Fibroblast of upper back skin (primary cell): ENCODE measurements at places on chromosomes 2 and 18.

DNA sequence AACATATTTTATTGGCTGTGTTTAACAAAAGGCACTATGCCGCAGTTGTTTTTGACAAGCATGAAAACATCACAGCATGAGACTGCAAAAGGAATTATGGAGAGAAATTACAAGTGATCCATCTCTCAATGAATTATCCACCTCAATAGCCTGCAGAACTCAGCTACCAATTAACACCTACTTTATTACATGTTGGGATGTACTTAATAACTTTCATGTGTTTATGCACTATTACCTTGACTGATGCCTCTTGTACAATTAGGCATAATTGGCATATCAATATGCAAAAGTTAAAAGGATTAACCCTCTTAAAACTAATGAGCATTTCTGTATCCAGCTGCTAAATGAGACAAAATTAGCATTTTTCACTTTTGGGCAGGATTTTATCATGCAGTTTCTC lies 27.8 kb downstream of the ARHGAP15 start:
- DNase-seq: no peak

GRCh38 chr2:127411653-127412369 lies 6.4 kb upstream of the PROC start:
- no peak for DNase-seq

- no peak for DNase-seq
Measured at GRCh38 chr2:203412546-203413331, 84.5 kb downstream of the ABI2 start.

DNA sequence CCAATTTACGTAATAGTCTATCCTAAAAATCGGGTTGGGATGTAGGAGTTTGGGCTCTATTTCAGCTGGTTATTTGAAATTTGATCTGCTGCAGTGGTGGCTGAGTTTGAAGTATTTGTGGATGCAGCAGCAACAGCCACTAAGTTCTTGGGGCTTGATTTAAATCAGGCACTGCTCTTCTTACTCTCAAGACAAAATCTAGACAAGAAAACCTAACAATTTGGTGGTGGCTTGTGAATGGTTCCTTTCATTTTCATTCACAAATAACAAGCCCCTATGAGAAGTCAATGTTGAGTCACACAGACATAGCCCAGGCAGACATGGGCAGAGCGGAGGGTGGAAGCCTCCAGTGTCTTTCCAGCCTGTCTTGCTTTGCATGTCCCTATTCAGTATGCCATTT lies 199.3 kb downstream of the LTBP1 start:
- no peak for DNase-seq

DNA sequence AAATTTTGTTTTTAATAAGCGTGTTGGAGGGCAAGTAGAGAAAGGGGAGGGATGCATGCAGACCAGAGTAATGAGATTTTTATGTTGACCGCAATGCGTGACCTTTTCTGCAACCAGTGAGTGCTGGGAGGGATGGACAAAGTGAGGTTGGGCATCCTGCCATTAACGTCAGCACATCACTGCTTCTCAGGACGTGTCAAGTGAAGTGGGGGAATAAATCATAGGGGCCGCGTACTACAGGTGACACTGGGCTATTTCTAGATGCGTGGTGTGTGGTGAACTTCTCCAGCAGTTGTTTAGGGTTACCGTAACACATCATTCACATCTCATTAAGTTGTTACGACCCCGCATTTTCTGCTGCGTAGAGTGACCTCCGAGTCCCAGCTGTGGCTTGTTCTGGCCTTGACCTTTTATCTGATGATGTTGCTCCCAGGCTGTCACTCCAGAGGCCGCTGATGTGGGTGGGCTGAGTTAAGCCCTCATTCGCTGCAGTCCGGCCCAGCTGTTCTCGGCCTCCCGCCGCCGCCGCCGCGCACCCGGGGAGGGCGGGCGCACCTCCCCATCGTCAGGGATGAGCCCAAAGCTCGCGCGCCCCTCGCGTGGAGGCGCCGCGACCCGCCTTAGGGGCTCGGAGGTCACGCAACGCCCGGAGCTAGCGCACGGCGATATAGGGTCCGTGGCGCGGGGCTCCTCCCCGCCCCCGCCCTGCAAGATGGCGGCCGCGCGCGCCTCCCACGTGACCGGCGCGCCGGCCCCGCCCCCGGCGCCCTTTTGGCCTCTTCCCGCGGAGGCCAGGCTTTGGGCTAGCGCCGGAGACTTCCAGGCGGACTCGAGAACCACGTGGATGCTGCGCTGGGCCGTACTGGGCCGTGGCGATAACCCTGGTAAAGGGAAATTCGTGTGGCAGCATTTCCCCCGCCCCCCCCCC lies 3.5 kb downstream of the ZCCHC2 start:
- DNase-seq: peak; percentile 58

DNA sequence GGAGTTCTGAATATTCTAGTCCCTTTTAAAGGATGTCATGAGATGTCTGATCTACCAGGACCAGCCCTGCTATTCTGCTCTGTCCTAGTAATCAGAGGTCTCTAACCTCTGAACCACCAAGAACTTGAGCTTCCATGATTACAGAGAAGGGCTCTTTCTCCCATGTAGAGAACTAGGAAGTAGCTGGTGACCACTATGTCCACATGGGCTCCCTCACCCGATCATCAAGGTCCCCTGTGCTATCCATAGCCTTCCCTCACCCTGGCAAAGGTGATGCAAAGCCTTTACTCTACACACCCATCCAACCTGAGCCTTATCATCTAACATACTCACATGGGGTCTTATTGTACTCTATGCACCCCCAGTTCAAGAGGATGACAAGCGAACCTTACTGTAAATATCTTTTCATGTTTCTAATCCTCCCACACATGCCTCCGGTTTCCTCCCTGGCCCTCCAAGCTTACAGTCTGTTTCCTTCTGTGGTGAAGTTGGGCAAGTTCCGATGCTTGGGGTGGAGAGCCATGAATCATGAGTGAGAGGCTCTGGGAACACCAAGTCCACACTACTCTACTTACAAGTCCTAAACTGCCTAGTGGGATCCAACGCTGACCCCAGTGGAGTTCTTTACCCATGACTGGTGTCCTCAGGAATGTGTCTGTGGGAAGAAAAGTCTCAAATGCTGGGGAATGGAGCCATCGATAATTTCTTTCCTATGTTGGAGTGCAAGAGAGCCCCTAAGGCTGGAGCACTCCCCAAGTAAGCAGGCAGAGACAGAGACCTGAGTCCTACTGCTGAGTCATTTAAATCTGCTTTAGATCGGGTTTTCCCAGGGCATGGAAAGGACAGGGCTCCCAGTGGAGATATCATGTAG lies 73.3 kb upstream of the KLF7 start:
- peak; percentile 100 for DNase-seq

DNA sequence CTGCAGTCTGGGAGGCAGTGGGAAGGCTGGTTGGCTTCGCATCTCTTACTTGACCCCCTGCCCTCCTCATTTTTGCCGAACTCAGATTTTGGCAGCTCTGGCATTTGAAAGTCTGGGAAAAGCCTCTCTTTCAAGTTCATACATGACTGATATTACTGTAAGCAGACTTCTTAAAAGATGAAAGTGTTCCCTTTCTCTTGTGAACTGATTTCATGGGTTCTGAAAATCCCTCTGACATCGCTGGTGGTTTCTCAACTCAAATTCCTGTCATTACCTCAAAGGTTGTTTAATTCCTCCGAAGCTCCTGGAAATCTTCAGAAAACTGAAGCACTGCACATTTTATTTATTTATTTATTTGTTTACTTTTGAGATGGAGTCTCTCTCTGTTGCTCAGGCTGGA lies 16.9 kb upstream of the SLC38A11 start:
- no peak for DNase-seq

- peak; percentile 33 for DNase-seq
Measured at GRCh38 chr2:44392338-44392943, 30.7 kb downstream of the CAMKMT start.

DNA sequence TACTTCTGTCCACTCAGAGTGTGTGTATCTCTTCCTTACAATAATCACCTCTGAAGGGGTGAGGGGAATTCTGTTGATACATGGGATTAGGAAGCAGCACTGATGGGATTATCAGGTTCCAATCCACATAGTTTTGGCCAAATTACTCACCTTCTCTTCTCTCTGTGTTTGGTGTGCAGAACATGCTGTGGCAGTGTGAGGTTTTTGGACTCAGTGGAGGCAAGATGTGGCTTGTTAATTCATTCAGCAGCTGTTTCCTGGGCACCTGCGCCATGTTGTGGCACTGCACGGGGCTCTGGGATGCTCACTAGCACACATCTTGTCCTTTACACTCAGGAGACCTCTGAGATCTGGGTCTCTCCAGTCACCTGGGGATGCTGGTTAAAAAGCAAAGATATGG lies 350.3 kb upstream of the HS6ST1 start:
- DNase-seq: no peak
